Fibroblast of upper back skin (primary cell): ENCODE measurements at places on chromosomes 6 and 20.

GRCh38 chr20:50493881-50494253 lies 16.3 kb upstream of the PTPN1 start:
- DNase-seq = no peak

- no peak for DNase-seq
Measured at GRCh38 chr6:158764183-158764849, 54.9 kb downstream of the EZR start.

DNA sequence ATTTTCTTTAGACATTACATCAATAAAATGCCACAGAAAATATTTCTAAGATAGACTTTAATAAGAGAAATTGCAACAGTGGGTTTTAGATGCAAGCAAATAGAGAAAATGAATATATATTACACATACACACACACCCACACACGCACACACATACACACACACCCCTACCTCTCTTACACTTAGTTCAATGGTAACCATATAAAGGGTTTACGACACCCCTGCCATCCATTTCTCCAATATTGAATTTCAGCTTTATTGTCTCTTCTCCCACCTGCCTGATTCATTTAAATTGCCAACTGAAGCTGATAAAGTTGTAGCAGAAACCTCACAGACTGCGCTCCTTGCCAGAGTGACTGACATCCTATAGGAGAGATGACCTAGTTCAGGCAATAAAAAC lies 154.6 kb downstream of the ADAT2 start:
- no peak for DNase-seq

DNA sequence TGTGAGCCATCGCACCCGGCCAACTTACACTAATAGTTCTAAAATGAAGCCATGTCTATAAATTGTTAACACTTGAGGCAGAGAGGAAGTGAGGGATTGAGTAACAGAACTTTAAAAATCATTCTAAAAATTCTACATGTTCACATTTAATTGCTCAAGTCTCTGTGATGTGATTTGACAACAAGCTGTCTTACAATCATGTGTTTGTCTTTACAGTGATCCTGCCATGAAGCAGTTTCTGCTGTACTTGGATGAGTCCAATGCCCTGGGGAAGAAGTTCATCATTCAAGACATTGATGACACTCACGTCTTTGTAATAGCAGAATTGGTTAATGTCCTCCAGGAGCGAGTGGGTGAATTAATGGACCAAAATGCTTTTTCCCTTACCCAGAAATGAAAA lies 23.6 kb downstream of the GTF2H5 start:
- no peak for DNase-seq

- DNase-seq = no peak
Measured at GRCh38 chr6:44263354-44264100, 1.8 kb downstream of the NFKBIE start.

- DNase-seq = no peak
Measured at GRCh38 chr6:51118792-51119191, 300.1 kb downstream of the TFAP2B start.

DNA sequence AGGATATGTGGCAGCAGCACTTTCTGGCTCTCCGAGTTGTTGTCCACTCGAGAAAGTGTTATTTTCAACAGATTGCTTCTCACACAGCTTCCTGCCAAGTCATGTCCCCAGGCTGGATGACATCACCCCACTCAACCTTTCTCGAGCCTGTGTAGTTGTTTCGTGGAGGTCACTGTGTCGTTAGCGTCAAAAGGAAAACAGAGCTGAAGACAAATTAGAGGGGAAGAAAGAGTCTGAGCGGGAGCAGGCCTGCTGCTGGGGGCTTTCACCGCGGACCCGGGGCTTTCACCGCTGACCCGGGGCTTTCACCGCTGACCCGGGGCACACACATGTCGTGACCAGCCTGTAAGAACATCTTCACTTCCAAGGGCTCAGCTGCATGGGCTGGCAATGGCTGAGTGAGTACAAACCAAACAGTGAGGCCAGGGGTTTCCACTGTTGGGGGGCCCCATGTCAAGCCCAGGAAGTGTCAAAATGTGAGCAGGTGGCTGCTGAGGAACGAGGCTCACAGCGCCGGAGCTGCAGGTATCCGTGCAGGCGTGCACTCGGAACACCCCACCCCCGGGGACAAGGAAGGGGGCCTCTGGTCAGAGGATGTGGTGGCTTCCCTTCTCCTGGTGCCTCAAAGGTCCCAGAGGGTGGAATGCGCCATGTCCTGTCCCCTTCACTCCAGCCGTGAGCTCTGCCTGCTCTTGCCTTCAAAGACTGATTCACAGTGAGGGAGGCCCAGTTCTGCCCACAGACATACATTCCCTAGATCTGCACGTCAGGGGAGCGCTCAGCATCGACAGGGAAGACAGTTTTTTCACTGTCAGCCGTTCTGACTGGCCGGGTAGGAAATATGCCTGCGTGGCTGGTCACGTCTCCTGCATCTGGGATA lies 365.9 kb downstream of the TAF4 start:
- no peak for DNase-seq

DNA sequence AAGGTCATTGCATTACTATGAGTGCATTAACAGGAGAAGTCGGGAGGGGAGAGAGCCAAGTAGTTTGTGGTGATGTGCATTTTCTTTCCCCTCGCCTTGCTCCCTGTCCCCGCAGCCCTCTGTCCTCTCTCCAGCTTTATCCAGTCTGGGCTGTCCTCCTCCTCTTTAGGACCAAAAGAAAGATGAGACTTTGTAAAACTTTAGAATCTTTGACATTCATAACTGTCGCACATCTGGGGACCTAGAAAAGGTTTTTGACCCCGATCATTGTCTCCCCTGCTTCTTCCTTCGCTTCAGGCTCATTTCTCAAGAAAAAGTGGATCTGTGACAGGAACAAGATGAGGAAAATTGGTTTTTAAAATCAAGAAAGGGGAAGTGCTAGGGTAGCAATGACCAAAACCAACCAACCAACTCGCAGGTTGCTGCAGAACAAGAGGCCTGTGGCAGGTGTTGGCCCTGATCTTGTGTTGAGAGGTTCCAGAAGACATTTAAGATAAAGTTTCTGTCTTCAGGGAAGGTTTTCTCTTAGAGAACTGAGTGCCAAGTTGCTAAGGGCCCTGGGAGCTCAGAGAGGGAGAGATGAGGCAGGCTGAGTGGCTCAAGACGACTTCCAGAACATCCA lies 17.6 kb downstream of the SYTL3 start:
- DNase-seq = no peak

DNA sequence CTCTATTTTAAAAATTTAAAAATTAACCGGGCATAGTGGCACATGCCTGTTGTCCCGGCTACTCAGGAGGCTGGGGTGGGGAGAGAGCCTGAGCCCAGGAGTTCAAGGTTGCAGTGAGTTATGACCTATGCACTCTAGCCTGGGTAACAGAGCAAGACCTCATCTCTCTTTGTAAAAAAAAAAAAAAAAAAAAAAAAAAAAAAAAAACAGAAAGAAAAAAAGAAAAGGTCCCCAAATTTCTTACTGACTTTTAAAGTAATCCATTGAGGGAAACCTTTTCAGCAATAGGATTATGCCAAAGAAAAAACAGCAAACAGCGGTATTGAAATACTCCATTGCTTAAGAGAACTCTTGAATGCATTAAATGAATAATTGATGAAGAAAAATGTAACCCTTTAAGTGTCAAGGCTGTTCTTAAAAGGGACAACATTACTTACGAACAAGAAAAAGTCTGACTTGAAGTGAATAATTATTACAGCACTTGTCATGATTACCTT lies 6.0 kb upstream of the DNAAF9 start:
- DNase-seq = no peak

DNA sequence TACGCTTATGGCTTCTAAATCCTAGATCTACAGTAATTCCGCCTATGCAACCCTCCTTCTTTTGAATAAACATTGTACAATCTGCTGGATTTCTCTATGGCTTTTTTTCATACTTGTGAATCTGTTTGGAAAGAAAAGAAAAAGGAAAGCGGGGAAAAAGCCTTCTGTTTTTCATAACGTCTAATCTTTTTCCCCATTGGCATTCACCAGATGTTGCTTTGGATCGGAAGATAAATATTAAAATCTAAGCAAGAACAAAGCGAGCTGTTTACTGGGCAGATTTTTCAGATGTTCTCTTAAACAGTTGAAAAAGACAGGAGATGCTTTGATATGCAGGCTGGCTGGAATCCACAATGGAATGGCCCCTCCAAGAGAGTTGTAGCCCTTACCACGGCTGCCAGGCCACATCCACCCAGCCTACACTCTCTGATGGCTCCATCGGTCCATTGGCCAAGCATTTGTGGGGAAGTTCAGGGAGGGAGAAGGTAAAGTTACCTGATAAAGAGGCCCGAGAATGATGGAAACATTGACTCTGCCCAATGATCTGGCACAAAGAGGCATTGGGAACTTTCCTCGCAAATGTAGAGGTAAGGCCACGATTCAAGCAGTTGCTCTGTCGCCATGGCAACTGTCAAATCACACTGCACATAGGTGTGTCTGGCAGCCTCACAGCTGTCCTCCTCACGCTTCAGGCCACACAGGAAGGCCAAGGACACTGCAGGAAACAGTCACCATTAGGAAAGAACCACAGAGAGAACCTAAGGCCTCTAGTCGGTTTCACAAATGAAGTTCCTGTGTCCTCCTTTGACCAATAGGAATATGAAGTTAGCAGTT lies 70.3 kb downstream of the PKHD1 start:
- DNase-seq = no peak

GRCh38 chr6:13488015-13488895 lies 855 bp upstream of the GFOD1 start:
- DNase-seq = peak; percentile 25

GRCh38 chr6:12803486-12803885 lies 86.9 kb downstream of the PHACTR1 start:
- no peak for DNase-seq

GRCh38 chr20:9331707-9332435 lies 182.5 kb upstream of the LAMP5 start:
- DNase-seq = no peak

- DNase-seq = no peak
Measured at GRCh38 chr6:160382946-160383345, 34.8 kb downstream of the SLC22A3 start.

GRCh38 chr20:21509597-21510371 lies 4.1 kb downstream of the NKX2-2 start:
- peak; percentile 39 for DNase-seq

- DNase-seq = peak; percentile 43
Measured at GRCh38 chr6:161489626-161490306, 215.9 kb upstream of the AGPAT4 start.

GRCh38 chr6:88619951-88620350 lies 343.5 kb downstream of the RNGTT start:
- no peak for DNase-seq

- peak; percentile 72 for DNase-seq
Measured at GRCh38 chr20:11891776-11892545, 25.7 kb upstream of the BTBD3 start.

DNA sequence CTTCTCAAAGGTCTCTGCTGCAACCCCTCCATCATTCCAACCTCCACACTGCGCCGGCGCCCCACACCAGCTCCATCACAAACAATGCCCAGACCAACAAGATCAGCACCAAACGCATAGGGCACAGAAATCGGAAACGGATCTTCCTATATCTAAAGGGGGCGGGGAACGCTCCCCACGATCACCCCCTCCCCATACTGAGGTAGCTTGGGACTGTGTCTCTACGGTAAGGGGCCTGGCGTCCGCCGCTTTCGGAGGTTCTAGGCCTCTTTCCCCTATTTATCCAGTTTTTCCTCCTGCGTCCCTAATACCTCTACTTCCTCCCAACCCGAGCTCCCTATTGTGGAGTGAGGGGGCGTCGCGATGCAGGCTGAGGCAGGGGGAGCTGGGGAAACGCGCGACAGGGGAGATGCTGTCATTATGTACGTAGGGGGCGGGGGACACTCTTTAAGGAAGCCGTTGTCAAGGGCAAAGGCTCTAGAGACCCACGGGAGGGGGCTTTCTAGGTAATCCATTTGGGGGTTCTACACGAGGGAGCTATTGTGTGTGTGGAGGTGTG lies 909 bp downstream of the DNAAF9 start:
- no peak for DNase-seq

DNA sequence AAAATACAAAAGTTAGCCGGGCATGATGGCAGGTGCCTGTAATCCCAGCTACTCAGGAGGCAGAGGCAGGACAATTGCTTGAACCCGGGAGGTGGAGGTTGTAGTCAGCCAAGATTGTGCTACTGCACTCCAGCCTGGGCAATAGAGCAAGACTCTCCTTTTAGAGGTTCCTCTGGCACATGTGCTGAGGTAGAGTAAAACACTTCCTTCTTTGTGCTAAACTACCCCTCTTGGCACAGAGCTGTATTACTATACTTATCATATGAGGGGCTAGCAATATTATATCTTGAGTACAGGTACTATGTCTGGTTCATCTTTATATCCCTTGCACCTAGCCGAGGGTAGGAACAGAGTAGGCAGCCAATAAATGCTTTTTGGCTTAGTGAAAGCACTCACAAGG lies 40.2 kb upstream of the SAMHD1 start:
- DNase-seq = no peak
